ENCODE measurements at places on chromosomes 7 and 10.

DNA sequence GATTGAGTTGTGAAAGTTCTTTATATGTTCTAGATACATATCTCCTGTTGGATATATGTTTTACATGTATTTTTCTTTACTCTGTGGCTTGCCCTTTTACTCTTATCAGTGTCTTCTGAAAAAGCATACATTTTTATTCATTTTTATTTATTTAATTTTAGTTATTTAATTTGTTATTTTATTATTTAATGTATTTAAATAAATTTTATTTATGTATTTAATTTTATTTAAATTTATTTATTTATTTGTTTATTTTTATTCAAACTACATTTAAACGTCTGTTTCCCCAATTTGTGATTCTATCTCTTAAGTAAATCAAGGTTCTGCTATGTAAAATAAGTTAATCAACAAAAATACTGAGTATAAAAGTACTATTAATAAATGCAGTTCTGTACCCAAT lies 279.1 kb upstream of the AKR1E2 start:
- no peak for DNase-seq

- no peak for DNase-seq
These were observed at the start of gene GIMAP8 for GRCh38 chr7:150450491-150451001. Gene GIMAP8, plus strand, starts transcription at chr7:150450630. Its CDS starts 16,069 bp downstream, at chr7:150466699.

DNA sequence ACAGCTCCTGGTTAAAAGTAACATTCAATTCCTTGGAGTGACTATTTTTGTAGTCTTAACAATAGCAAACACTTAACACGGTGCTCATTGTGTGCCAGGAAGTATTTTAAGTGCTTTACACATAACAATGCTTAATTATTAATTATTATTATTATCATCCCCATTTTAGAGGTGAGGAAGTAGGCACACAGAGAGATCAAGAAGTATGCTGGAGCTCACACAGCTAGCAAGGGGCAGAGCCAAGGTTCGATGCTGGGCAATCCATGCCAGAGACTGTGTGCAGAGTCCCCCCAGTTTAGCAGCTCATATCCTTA lies 48.2 kb upstream of the SMNDC1 start:
- no peak for DNase-seq

DNA sequence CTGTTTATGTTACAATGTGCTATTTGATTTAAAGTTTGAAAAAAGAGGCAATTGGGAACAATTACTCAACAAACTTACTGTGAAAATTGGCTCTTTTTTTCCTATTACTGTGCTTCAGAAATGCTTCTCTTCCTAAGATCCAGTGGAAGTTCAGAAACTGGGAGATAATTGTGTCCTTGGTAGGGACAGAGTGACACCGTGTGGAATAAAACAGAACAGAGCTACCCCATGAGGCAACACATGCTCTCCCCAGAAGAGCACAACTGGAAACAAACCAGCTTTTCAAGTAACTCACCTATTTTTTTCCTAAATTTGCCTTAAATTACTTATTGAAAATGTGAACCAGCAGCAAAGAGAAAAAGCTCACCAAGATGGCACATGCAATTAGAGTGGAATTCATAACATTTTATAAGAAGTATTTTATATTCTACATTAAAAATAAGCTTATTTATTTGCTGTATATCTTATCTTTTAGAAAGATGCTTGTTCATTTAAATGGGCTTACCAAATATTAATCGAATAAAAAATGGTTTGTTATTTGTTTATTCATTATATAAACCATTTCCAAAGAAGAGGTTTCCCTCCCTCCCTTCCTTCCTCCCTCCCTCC lies 346.1 kb upstream of the ANKRD30A start:
- DNase-seq = peak; percentile 8

- DNase-seq = no peak
These were observed 56.3 kb downstream of the CAMK1D start for GRCh38 chr10:12405342-12406320.

- DNase-seq = no peak
These were observed 15.1 kb upstream of the RHOBTB1 start for GRCh38 chr10:60958892-60959601.

GRCh38 chr7:111029574-111030251 lies 61.2 kb upstream of the LRRN3 start:
- peak; percentile 31 for DNase-seq

DNA sequence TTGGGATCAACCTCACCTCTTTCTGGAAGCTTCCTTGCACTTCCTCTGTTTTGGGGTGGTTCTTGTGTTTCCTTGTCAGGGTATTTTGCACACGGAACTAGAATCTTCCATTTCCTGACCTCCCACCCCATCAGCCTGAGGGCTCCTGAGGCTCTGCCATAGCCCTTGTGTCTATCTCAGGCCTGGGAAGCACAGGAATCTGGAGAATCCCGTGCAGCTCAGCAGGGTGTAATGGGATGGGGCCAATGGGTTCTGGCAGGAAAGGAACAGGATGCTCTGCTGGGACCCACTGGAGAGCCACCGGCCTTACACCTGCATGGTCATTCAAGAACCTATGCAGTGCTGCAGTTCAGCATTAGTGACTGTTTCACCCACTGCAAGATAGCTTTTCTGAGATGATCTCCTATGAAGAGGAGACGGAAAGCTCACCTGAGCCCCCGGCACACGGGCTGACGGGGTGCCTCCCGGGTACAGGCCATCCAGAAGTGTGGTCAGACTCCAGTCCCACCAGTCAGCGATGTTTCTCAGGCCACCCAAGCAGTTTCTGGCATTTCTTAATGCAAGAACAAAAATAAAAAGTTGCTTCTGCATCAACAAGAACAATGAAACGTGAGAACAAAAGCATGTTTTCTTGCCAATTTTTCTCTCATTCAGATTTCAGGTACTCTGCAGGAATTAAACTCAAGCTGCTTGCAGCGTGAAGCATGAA lies 133.2 kb downstream of the PKD1L1 start:
- no peak for DNase-seq

- DNase-seq = no peak
These were observed 48.9 kb downstream of the IRF5 start for GRCh38 chr7:128986609-128987008.

DNA sequence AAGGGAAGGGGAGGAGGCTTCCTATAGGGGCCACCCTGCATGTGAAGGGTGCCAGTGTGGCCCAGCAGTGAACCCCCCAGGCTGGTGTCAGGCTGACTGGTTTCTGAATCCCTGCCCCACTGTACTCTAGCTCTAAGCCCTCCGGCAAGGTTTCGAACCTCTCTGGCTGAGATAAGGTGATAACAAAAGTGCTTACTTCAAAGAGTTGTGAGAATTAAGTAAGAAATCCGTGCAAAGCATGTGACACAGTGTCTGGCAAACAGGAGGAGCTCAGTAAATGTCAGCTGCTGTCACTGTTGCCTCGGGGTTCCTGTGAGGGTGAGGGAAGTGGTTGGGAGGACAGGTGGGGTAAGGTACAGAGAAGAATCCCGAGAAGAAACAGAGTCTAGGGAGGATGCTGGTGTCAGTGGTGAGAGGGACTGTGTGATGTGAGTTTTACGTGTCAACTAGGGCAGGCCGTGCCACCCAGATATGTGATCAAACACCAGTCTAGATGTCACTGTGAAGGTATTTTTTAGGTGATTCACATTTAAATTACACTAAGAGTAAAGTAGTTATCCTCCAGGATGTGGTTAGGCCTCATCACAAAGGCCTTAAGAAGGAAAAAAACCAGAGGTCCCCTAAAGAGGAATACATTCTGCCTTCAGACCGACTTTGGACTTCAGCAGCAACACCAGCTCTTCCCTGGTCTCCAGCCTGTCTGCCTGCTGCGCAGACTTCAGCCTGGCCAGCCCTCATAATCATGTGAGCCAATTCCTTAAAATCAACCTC lies 64.4 kb downstream of the BPGM start:
- no peak for DNase-seq

DNA sequence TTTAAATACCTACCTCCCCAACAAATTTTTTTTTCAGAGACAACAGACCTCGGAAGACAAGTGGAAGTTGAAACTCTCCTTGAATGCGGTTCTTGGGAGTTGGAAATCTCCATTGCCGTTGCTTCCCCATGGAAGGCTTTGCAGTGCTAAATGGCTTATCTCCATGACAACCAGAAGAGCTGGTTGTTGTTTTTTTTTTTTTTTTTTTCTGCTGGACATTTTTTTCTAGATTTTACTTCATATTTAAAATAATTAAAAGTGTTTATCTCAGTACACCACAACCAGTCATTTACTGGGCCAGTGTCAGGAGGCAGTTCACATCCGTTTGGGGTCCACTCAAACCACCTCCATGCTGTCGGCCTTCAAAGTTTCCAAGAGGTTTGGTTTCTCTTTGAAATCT lies 348.5 kb upstream of the PRKCQ start:
- DNase-seq = no peak

DNA sequence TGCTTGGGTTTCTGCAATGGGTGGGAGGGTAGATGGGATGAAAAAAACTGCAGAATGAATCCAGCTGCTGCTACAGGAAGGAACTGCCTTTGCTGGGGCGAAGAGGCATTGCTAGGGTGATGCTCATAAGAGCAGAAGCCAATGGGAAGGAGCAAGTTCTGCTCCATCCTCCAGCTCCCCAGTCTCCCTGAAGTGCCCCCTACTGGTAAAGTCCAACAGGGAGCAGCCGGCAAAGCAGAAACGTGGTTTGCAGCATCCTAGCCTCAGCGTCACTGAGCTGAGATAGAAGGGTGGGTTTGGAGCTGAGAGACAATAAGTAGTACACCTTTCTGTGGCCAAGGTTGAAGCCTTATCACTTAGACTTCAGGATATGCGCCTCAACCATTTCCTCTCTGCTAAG lies 220.5 kb downstream of the CCSER2 start:
- no peak for DNase-seq

DNA sequence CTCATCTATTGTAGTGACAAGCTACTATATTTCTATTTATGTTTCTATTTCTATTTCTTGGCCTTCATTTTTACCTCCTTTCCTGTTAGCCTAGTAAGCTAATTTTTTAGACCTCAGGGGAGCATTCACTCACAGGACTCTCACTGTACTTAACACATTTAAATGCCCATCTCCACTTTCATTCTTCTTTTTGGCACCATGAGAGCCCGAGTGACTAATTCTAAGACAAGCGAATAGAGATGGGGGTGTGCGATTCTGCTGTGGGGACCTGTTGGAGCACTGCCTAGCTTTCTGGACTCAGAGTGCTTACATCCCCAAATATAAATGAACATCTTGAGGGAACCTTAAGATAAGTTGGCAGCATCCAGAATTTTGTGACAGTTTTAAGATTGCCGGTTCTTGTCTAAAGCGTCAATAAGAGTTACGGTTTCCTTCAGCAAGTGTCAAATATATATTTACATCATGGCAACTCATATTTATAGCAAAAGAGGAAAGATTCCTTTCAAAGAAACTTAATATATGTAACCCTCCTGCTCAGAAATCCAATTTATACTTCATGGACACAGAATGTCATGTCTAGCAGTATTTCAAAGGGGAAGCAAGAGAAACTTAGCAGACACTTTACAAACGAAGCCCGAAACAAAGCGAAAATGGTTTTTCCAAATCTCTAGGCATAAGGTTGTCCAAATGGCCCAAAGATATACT lies 54.1 kb upstream of the AFAP1L2 start:
- DNase-seq = no peak

GRCh38 chr7:78473571-78474301 lies 675.2 kb downstream of the PHTF2 start:
- DNase-seq = no peak
